ENCODE measurements at places on chromosomes 1 and 21.
A peak's percentile ranks its signal among the peaks of the same experiment; 100 is the strongest.

DNA sequence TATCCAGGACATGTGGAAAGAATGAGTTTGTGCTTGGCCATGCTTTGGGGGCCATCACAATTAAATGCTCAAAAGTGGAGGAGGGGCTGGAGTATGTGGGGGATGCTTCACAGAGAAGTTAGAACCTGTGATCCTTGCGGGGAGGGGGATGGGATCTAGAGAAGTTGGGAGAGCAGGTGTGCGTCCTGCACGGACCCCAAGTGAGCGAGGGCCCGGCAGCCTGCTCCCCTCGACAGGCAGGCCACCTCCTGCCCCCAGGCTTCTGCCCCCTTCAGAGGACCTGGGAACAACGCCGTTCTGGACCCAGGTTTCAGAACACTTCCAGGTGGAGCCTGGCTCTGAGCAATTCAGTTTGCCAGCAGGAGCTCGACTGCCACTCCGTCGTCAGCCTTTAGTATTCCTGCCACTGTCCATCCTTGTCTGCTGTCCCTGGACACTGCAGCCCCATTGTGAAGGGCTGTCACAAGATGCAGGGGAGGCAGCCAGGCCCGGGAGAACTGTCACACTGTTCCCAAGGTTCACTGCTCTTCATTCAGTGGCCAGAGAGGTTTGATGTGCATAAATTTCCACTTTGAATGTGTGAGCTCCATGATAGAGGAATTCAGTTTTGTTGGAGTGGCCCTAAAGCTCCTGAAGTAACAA, 112.2 kb downstream of the DHRS3 start:
- no peak for DNase-seq

GRCh38 chr1:41919764-41920397, 1.2 kb upstream of the HIVEP3 start:
- no peak for DNase-seq

GRCh38 chr1:9086045-9086444, 16.6 kb upstream of the SLC2A5 start:
- peak; percentile 43 for DNase-seq

GRCh38 chr1:47914218-47914938, 82.8 kb downstream of the TRABD2B start:
- no peak for DNase-seq

GRCh38 chr1:27087371-27088220, 67.3 kb downstream of the SLC9A1 start:
- no peak for DNase-seq

DNA sequence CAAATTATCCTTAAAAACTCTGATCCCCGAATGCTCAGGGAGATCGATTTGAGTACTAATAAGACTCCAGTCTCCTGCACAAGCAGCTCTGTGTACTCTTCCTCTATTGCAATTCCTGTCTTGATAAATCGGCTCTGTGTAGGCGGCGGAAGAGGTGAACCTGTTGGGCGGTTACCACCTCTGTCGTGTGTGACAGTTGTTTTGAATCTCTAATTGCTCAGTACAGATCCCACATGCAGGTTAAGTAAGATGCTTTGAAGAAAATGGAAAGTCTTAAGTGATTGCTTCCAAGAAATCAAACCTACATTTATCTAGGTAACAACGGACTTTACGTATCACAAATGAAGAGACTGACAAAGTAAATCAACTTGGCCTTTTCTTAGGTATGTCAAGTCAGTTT, 35.5 kb downstream of the COA6 start:
- DNase-seq: no peak

GRCh38 chr1:200642481-200642880, 21.9 kb upstream of the KIF14 start:
- no peak for DNase-seq

GRCh38 chr1:56897150-56898004, 42.8 kb downstream of the C8A start:
- peak; percentile 81 for DNase-seq

GRCh38 chr1:221415651-221416050, 326.2 kb downstream of the DUSP10 start:
- DNase-seq: no peak

GRCh38 chr1:169070547-169070946, 35.9 kb upstream of the ATP1B1 start:
- DNase-seq: no peak

GRCh38 chr21:16587681-16588375, 858.0 kb downstream of the USP25 start:
- DNase-seq: peak; percentile 87

GRCh38 chr1:29249951-29250581, 13.7 kb downstream of the PTPRU start:
- DNase-seq: no peak

- DNase-seq: peak; percentile 7
Measured at GRCh38 chr1:164064501-164064900, 494.5 kb upstream of the PBX1 start.

GRCh38 chr1:202919615-202920014, 7.4 kb downstream of the KLHL12 start:
- DNase-seq: no peak

GRCh38 chr1:33516428-33516827, 44.0 kb downstream of the ZSCAN20 start:
- DNase-seq: no peak
